HAP-1 (cell line): ENCODE measurements at places on chromosomes 1 and 21.

DNA sequence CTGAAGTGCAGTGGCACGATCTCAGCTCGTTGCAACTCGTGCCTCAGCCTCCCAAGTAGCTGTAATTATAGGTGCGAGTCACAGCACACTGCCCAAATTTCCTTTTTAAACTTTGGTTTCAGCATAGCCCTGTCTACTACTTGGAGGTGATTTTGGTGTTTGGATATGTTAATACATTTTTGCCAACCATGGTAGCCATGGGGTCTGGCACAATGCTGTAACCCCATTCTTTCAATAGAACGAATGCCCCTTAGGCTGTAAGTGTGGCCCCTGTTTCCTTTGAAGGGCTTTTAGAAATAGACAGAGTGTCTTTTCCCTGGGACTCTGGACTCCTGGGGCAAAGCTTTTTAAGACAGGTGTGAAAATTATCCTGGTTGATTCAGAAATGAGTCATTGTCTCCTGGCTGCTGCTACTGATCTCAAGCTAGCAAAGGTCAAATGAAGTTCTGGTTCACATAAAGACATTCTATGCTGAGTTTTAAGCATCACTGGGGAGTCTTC is 141.1 kb upstream of the RUNX1 start:
- DNase-seq = no peak

DNA sequence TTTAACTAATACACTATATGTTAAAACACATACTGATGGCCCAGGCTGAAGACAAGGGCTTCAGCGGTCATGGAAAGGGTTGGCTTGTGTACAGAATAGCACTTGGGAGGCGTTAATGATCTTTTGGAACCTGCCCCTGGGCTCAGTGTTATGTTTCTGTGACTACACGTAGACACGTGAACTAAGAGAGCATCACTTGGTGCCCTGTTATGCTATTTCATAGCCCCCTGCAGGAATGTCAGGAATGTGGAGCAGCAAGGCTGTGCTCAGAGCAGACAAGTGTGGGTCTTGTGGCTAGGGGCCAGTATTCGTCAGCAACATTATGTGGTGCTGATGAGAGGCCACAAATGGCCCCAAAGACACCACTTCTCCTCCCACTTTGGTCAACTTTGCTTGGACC is 132.4 kb downstream of the MAP3K21 start:
- DNase-seq = no peak

DNA sequence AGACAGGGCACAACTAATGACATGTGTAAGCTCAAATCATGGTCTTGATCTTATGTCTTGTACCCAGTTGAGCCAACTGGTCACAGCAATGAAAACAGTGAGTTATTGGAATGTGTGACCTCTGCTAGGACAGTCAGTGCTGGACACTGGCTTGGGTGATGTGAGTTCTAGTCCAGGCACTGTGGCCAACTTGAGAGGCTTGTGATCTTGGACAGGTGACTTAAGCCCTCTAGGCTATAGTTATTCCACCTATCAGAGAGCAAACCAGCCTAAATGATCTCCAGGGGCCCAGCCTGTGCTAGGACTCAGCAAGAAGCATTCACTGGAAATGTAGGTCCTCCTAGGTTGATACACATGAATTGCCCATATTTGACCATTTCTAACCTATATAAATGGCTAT is 1.1 kb downstream of the KCNE2 start:
- DNase-seq = no peak

GRCh38 chr1:81254560-81254959 is 546.2 kb upstream of the ADGRL2 start:
- peak; percentile 29 for DNase-seq

- no peak for DNase-seq
These were observed 674.6 kb downstream of the PTPRC start for GRCh38 chr1:199313444-199313843.

GRCh38 chr1:230681599-230681998 is 32.3 kb downstream of the AGT start:
- DNase-seq = no peak

DNA sequence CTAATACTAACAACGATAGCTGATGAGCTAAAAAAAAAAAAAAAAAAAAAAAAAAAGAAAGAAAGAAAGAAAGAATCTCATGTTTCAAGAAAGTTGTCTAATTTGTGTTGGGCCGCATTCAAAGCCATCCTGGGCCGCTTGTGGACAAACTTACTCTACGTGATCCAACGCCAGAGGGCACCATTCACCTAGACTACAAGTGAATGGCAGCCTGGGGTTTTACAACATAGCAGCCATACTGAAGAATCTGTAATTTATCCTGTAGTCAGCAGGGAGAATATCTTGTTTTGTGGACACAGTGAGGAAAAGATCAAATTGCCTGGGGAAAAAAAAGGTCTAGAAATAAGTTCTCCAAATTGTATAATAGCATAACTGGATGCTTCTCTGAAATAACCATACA is 47.0 kb downstream of the CYP2J2 start:
- DNase-seq = peak; percentile 82

DNA sequence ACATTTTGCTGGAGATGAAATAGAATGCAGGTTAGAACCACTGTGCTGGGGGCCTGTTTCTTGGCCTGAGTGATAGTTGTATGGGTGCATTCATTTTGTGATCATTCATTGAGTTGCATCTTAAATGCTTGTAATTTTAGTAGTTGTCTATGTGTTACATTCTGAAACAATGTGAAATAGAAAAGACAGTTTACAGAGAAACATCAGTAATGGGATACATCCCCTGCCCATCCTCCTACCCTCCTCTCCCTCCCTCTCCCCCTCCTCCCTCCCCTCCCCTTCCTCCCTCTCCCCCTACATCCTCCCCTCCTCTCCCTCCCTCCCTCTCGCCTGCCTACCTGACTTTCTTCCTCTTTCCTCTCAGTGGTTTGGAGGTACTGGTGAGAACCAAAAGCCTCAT is 54.5 kb upstream of the COL6A1 start:
- no peak for DNase-seq
